ENCODE measurements at places on chromosomes 16 and 17.

DNA sequence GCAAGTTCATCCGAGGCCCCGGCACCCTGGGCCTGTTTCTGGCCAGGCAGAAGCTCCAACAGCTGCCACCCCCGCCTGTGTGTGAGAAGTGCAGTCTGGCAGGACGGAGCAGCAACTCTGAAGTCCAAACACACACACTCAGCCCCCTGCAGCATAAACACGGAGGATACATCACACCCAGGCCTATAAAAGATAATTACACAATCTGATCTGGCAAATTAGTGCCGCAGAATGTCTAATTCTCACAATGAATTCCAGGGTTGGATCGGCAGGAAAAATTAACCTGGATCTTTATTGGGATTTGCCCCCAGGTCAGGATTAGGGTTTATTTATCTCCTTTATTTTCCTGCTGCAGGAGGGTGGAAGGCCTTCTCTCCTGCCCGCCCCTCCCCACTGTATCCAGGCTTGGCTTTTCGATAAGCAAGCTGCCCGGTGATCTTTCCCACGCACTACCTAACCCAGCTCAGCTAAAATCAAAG lies 311.4 kb downstream of the SOX9 start:
- peak; percentile 42 for DNase-seq

DNA sequence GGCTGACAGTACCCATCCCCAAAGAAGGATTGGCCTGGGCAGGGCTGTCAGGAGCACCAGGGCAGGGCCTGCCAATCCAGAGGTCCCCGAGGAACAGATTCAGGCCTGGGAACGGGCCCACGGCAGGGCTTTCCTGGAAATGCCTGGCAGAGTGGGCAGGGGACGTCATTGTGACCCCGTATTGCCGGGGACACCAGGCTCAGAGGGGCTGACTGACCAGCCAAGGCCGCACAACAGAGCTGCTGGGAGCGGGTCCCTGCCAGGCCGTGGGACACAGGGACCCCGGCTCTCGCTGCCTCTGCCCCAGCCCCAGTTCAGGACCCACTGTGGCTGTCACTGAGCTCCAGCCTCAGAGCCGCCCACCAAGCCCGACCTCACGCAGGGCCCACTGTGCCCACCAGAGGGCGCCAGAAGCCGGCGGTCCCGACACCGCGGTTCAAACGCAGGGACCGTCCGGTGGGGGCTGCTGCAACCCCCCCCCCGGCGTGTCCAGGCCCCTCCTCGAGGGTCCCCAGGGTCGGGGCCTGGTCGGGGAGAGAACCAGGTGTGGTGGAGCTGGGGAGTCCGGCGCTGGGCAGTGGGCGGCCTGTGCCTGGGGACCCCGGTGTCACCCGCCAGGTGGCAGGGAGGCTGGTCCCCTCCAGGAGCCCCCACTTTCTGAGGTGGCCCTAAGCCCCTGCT lies 15.2 kb upstream of the SSTR5 start:
- DNase-seq: peak; percentile 82

- DNase-seq: no peak
Measured at GRCh38 chr16:8730335-8730915, 56.0 kb downstream of the ABAT start.

DNA sequence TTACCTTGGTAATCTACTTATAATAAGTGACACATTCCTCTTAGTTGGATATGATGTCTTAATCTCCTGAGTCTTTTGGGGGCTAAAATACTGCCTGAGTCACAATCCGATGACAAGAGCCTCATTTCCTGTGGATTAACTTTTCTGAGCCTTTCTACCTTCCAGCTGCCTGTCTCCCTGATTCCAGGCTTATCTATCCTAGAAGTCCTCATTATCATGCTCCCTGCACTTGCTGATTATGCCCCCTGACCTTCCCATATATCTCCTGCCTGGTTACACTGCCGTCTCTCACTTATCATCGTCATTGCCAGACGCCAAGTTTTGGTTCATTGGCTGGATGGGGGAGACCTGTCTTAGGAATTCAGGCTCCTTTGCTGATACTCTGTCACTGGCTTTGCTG lies 727.4 kb upstream of the CA10 start:
- DNase-seq: no peak

DNA sequence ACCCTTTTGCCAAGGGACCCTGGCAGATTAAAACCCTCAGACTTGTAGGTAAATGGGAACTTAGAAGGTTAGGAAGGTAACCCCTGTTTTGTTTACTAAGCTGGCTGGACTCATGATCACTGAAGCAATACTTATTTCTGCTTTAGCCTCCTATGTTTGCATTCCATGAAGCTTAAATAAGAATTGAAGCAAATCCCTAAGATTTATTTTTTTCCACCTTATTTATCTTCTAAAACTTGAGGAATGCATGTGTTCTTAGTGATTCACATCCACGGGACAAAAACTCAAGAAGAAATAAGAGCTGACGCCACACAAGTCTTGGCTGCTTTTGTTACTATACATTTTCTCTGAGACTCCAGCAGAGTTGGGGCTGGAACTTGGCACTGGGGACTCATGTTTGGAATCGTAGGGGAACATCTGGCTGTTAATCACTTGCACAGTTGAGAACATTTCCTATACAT lies 35.5 kb downstream of the CLUAP1 start:
- DNase-seq: peak; percentile 37
